ENCODE measurements at places on chromosomes 2 and 18.
A peak's percentile ranks its signal among the peaks of the same experiment; 100 is the strongest.

- no peak for DNase-seq
Measured at GRCh38 chr2:172279813-172280212, 147.6 kb upstream of the ITGA6 start.

- no peak for DNase-seq
Measured at GRCh38 chr18:48035556-48035860, 105.0 kb upstream of the SMAD2 start.

GRCh38 chr2:62424899-62425298 lies 81.1 kb downstream of the TMEM17 start:
- DNase-seq, result peak; percentile 33

DNA sequence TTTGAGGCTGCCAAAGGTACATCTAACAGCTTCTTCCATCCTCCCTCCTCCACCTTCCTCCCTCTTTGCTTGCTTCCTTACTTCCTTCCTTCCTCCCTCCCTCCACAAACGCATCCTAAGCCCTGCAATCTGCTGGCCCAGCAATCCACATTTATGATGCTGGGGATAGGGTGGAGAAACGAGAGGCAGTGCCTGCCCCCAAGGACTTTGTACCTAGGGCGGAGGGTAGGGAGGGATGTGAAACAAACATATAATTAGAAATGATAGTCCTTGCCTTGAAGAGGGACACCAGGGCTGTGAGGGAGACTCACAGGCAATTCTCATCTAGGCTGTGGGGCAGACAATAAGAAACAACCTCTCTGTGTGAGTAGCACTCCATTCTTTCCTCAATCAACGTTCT lies 188.3 kb downstream of the ANKRD30B start:
- no peak for DNase-seq

DNA sequence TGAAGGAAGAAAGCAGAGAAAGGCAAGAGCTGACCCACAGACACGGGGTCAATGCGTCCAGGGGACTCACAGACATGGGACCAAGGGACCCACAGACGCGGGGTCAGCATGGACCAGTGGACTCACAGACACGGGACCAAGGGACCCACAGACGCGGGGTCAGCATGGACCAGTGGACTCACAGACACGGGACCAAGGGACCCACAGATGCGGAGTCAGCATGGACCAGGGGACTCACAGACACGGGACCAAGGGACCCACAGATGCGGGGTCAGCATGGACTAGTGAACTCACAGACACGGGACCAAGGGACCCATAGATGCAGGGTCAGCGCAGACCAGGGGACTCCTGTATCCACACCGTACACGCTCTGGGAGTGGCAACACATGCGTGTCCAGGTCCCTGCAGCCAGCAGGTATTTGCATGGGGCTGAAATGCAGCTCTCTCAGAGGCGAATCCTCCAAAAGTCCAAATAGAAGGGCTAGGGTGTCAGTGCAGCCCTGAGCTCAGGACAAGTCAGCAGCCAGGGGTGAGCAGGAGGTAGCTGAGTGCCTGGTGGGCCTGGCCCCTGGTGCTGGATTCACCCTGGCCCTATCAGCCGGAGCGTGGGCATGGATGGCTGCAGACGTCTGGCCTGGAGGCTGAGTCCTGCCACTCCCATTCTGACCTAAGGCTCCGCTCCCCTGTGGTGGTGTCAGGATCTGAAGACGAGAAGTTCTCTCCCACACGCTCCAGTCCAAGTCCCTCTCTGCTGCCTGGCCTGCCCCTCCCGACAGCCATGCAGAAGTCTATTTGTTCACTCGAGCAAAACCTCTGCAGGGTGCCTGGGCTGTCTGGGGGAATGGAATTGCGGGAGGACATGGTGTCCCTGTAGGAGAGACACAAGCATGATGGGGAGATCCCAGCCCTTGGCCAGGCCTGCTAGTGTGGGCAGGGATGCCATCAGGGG lies 28.5 kb downstream of the TMEM18 start:
- no peak for DNase-seq

- DNase-seq, result no peak
Measured at GRCh38 chr2:3626118-3626811, 31.4 kb downstream of the COLEC11 start.

DNA sequence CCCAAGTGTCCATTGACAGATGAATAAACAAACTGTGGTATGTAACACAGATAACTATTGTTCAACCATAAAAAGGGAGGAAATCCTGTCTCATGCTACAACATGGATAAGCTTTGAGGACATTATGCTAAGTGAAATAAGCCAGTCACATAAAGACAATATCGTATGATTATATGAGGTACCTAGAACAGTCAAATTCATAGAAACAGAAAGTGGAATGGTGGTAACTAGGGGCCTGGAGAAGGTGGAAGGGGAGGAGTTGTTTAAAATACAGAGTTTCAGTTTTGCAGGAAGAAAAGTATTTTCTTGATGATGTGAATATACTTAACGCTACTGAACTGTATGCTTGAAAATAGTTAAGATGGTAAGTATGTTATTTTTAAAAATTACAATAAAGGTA lies 304.6 kb upstream of the CXCR4 start:
- no peak for DNase-seq

GRCh38 chr2:7270011-7270431 lies 352.8 kb downstream of the RNF144A start:
- DNase-seq, result peak; percentile 45

DNA sequence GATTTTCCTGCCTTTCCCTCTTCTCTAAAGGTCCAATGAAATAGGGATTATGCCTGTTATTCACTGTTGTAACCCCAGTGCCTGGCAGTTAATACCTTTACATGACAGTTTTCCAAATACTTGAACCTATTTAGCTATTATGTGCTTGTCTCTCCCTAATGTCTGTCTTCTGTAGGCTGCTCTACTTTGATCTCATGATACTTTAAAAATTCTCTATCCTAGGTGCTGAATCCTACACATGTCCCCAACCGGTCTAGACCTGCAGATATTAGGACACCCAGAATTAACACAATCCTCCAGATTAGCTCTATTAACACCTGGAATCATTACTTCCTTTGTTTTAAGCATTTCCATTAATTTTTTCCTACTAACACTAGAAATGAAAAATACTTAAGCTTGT lies 7.3 kb downstream of the CEBPZ start:
- DNase-seq, result no peak

GRCh38 chr18:40864846-40865245 lies 1090.2 kb upstream of the PIK3C3 start:
- DNase-seq, result no peak

- no peak for DNase-seq
Measured at GRCh38 chr2:2464094-2464493, 133.0 kb upstream of the MYT1L start.

DNA sequence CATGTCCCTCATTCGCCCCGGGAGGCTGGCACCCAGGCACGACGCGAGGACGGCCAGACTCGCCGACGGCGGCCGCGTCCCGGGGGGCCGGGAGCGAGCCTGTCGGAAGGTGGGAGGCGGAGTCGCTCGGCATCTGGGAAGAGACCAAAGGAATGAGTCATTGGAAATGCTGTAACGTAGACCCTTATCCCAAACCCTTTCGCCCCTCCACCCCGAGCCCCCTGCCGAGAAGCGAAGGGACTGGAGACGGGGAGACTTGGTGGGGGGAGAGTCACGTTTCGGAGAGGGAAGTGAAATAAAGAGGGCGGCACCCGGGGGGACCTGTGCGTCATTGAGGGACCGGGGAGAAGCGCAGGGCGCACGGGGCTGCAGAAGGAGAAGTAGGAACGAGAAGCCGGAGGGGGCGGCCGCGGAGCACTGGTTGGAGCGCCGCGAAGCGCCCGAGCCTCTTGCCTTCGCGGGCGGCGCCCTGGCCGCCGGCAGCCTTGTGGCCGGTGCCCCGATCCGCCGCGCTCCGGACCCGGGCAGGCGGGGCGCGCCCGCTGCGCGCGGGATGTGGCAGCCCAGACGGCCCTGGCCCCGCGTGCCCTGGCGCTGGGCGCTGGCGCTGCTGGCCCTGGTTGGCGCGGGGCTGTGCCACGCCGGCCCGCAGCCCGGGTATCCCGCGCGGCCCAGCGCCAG lies at the start of gene EMILIN2:
Gene EMILIN2, plus strand, starts transcription at position 371 of the 681 bp plus-strand sequence. Its CDS starts 183 bp downstream, at position 554.
- DNase-seq, result peak; percentile 93

DNA sequence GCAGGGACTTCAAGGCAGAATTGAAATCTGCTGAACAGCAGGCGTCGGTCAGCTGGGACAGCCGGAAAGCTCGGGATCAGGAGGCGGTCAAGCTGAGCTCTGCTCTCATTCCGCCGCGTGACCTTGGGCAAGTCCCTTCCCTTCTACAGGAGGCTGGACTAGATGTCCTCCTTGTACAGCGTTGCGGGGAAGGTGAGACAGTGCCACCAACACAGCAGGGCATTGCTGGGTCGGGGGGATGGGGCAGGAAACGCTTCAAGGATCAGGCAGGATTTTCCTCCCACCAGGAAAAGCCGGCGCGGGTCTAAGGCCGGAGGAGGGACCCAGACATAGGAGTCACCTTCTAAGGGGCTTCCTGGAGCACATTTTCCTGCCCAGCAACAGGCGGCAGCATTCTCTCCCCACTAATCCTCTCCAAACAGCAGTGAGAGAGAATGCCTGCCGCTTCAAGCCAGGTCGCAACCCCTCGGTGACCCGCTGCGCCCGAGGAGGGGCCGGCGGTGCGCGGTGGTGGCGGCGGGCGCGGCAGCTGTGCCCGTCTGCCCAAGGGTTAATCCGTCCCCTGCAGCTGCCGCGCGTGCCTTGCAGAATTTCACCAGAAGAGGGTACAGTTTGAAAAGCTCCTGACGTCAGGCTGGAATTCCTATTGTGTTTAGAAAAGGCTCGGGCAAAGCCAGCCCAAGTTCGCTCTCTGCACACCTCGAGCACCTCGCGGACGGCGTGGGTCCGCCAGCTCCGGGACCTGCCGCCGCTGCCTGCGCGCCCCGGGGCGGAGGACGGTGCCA lies at the start of gene KCNF1:
Gene KCNF1, plus strand, starts transcription at position 644 of the 785 bp plus-strand sequence. CDS start 493 bp downstream, outside the sequence.
- peak; percentile 69 for DNase-seq

DNA sequence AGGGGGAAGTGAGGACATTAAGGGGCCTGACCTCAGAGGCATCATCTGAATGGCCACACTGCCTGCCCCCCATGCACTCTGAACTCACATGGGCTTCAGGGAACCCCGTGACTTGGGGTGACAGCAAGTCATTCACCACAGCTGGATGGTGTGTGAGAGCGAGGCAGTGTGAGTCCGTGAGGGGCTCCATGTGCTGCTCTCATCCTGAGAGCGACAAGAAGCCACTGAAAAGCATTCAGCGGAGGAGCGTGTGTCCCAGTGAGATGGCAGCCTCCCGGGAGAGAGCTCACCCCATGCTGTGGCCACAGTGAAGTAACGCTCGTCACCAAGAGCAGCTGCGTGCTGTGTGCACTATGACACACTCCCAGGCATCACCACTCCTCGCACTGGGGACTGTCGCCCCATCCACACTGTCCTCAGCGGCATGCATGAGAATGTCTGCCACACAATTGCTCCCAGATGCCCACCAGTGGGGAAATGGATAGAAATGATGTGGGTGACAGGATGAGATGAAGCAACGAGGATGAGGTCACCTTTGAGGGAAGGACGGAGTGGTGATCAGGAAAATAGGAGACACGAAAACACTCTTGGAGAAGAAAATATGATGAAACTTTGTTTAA lies 213.0 kb upstream of the RAB6C start:
- DNase-seq, result no peak

- peak; percentile 74 for DNase-seq
Measured at GRCh38 chr2:63861220-63861822, 19.6 kb downstream of the UGP2 start.

- no peak for DNase-seq
Measured at GRCh38 chr2:12636837-12637581, 79.7 kb upstream of the TRIB2 start.

DNA sequence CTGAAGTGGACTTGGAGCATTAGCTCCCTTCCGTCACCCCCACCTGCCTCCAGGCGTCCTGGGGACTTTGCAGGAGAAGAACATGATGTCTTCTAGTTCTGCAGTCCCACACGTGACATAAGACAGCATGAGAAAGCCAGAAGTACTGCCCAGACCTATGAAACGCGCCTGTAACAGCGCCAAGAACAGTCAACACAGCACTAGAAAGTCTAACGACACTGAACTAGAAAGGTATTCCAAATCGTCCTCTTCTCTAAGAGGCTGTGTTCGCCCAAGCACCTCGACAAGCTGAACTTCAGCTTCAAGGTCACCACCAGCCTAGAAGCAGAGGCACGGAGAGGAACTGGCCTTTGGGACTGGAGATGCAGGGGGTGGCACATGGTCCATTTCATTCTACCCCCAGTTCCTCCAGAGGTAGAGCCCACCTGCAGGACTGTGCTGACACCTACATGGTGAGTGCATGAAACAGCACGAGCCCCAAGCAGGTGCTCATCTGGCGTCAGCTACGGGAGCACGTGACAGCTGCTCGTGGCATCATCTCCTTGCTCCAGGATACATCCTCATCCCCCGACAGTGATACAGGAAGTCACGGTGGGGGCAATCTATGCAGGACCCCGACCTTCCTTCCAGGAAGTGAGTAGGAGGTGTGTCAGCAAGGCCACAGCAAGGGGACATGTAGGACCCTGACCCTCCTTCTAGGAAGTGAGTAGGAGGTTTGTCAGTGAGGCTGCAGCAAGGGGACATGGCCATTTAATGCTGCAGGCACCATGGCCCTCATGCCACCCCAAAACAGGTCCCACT lies 3.7 kb downstream of the HDAC4 start:
- peak; percentile 4 for DNase-seq

DNA sequence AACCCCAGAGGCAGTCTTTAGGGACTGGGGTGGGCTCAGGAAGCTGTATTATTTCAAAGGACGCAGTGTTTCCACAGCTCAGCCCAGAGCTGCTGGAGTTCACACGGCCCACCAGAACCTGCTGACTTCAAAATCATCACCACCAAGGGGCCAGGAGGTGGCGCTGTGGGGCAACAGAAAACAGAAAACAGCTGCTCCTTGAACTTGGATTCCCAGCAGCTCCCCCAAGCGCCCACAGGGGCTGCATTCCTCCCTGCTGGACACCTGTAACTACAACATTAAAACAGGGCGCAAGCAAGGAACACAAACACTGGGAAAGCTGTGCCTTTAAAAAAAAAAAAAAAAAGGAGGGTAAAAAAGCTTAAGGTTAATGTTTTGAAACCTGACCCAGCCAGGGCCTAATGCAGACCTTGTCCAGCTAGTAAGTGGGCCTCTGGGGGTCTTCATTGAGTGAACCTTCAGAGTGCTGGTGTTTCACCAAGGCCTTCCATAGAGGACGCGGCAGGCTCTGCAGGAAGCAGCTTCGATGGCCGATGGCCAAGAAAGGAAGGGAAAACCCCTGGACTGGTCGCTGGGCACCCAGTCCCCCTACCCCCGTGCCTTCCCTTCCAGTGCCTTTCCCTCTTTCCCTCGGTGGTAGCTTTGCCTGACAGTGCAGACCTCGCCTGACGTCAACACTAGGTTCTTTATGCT lies 25.9 kb downstream of the MLPH start:
- peak; percentile 88 for DNase-seq

DNA sequence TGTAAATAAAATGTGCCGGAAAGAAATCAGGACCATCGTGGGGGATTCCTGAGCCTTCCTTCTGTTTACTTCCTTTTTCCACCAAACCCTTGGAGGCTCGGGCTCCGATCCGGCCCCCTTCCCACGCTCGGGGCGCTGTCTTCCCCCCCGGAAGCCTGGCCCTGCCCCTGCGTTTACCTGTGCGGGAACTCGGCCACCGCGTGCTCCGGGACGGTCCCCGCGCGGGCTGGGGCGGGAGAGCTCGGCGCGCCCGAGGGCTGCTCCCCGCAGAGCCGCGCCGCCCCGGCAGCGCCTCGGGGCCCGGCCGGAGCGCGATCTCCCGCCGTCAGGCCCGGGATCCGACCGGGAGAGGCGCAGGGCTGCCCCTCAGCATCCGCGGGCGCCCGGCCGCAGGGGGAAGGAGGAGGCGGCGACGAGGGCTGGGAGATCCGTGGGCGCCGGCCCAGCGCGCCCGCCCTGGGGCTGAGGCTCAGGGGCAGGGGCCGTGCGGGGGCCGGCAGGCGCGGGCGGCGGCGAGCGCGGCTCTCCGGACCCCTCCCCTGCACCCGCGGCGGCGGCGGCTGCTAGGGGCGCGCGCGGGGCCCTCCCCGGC lies 435 bp downstream of the ADCY3 start:
- DNase-seq, result peak; percentile 29

- no peak for DNase-seq
Measured at GRCh38 chr18:60196836-60197606, 175.6 kb downstream of the MC4R start.
